ENCODE measurements at places on chromosomes 6 and 20.
A peak's percentile ranks its signal among the peaks of the same experiment; 100 is the strongest.

DNA sequence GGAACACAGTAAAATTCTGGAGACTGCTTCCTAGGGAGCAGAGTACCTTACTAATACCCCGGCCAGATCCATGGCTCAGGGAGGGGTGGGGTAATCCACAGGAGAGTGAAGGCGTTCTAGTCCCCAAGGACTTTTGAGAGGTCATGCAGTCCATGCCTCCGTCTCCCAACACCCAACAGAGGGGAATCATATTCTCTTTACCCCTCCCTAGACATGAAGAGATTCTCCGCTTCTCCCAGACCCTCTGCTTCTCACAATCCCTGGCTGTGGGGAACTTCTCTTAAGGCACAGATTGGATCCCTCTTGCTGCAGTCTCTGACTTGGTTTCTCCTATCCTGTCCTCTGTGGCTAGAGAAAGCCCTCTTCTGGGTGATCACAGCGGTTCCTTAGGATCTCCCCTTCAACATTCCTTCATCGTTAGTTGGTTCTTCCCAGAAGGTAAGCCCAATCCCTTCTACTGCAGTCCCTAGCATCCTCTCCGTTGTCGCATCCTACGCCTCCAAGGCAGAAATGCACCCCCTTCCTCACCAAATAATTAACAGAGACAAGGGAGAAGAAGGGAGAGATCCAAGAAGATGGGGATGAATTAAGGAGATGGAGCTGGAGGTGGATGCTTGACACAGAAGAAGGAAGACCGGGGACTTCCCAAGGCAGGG, 562 bp downstream of the GGT7 start:
- no peak for DNase-seq

DNA sequence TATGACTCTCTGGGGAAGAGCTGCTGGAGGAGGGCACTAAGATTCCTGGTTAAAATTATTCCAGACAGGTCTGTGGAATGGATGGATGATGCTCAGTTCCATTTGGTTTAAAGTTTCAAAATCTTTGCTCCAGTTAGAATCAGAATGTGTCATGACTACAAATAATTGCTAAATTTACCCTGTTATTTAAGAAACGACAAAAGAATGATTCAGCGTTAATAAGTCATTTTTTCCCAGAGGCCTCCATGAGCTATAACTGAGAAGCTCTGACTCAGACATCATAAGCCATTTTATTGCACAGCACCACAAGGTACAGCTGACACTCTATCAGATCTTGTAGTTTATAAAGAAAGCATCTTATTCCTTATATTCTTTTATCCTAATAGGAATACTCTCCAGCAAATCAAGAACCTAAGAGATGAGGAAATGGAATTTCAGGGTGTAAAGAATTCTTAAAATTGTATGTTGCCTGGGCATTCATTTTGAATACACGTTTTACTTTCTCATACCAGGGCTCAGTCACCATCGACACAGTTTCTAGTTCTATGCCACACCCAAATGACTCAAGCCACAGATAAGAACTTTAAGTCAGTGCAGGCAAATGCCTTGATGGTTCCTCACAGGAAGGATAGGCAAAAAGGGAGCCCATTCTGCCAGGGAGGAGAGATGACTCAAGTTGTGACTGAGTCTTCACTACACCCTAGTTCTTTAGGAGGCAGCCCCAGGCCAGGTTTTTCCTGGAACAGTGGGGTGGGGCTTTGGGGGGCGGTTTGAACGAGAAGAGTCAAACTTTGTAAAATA, 636.0 kb downstream of the MMUT start:
- DNase-seq, result peak; percentile 70

GRCh38 chr6:144335914-144336313, 50.8 kb downstream of the UTRN start:
- DNase-seq, result no peak

- no peak for DNase-seq
Observed at GRCh38 chr6:25524542-25524941, 127.5 kb upstream of the SCGN start.

DNA sequence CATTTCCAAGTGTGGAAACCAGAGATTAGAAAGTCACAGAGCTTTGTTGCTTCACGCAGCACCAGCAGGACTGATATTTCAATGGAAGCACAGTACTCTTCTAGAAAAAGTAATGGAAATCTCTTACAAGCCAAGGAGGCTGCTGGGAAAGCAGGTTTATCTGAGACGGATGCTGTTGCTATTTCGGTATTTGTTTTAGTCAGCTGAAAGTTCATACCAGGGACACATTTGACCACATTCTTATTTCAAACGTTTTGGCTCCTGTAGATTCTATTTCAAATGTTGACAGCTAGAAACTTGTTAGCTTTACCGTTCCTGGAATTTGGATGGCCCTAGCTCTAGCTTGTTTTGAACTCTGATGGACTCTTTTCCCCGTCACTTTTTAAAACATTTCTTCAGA, 3.7 kb upstream of the TMEM242 start:
- DNase-seq, result no peak

- DNase-seq, result no peak
Observed at GRCh38 chr6:133359256-133359655, 118.1 kb downstream of the EYA4 start.

DNA sequence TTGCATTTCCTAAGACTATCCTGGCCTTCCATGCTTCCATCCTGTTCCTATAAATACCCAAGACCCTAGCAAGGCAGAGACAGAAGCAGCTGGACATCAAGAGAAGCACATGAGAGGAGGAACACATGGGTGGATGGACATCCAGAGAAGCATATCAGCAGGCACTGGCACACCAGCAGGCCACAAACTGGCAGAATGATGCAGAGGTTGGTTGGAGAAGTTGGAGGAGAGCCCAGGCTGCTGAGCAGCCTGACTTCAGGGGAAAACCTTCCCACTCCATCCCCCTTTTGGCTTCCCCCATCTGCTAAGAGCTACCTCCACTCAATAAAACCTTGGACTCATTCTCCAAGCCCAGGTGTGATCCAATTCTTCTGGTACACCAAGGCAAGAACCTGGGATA, 332.5 kb downstream of the FRK start:
- DNase-seq, result no peak

DNA sequence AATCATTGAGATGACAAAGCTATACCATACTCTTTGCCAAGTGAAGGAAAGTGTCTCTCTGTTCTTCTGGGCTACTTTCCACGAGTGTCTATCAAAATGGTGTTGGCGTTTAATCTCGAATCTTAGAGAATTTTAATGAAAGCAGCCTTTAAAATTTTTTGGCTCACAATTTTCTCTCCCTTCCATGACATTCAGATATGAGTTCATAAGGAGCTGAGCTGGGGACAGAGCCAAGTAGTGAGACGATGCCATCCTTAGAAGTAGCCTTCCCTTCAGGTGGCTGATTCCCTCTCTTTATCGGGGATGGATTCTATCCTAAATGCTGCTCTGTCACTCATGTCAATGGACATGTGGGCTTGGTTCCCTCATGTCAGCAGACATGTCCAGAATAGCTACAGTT, 132.8 kb downstream of the GRM1 start:
- no peak for DNase-seq

- no peak for DNase-seq
Observed at GRCh38 chr6:24761851-24762250, 12.9 kb upstream of the GMNN start.

DNA sequence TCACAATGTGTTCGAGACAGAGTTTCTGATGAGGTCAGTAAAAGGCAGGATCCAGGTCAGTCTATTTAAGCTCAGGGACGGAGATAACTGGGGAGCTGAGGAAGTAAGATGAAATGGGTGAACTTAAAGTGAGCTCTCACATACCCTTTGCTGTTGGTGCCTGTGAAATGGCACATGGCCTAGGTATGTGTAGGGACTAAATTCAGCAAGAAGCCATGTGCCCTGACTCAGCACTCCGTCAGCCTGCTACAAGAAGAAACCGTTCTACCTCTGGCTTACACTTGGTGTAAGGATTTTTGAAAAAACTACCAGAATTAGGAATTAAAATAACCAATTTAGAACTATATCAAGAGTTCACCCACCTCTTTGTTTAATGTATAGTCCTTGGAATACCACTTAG, 41.1 kb upstream of the TRDN start:
- no peak for DNase-seq

DNA sequence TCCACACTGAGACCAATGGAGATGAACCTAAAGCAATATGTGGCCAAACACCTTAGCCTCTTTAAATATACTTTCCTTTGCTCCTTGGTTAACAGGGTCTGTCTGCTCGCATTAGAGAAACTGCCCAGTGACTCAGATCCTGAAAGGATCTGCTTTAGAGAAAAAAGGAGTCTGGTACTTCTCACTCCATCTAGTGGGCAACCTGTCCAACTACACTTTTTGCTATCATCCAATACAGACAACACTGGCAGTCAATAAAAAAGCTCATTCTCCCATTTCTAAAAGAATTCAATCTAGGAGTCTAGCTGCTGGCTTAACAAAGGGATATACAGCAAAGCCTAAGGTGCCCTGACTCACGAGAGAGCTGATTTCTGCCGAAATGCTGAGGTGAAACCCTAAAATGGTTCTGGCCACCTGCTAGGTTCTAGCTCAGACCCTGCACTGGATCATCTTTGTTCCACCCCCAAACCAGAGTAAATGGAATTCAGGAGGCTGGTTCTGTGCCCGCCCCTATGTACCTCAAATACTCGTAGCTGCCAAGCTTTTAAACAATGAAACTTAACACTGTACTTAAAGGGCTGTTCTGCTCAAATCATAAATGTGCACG, 11.5 kb downstream of the GNL1 start:
- peak; percentile 82 for DNase-seq

DNA sequence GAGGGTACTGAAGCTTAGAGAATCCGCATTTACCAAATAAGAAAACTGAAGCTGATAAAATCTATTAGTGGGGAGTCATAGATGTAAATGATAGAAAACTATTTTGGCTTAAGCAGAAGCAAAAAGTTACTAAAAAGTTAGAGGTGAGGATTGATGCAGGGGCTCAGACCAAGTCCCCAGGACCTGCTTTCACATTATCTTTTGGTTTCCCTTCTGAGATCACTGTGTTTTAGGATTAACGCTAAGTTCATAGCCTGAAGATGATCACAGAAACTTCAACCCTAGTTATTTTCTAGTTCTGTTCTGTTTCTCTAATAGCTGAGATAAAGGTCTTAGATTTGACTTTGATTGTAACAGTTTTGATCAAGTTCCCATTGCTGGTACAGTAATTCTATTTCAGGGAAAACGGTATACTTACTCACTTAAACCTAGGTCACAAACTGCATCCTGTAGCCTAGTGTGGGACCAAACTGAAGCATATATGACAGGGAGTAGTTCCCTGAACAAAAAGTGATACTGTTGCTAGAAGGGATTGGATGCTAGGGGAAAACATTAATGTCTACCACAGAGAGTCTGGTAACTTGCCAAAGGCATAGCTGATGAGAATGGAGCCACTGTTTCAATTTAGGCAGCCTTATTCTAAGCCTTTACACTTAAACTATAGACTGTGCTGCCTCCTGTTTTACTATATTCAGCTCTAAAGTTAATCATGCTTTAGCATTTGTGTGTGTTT, 13.1 kb downstream of the CYB5R4 start:
- no peak for DNase-seq

DNA sequence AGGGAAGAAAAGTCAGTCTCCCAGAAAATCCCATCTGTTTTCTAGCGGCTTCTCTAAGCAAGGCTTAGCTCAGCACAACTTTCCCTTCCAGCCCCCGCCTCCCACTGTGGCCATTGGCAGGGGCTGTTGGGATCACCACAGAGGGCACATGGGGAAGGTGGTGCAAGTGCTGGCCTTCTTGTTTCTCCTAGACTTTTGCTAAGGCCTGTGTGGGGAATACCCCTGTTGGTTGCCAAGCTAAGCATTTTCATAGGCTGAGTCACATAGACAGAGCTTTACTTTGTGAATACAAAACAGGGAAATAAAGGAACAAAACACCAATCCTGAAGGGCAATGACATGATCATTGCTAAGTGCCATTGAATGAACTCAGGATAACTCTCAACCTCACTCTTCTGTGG, 32.4 kb upstream of the TIAM2 start:
- peak; percentile 52 for DNase-seq

GRCh38 chr20:41007481-41007880, 21.1 kb upstream of the TOP1 start:
- DNase-seq, result no peak

- no peak for DNase-seq
Observed at GRCh38 chr6:38407192-38407591, 232.5 kb downstream of the BTBD9 start.

DNA sequence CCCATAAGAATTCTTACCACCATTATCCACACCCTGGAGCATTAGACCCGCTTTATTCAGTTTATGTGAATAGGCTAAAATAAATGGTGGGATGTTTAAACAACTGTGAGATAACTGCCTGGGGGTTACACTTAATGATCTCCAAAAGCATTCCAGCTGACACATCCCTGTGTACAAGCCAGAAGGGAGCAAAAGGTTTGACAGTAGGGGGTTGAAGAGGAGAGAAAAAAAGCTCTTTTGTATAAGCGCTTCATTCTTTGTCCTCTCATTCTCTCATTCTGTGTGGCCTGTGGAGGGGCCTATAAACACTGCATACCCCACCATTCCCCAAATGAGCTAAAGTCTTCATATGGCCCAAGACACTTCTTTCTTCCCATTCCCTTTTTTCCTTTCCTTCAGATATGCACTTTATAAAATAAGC, 30.8 kb upstream of the COL21A1 start:
- DNase-seq, result no peak

- no peak for DNase-seq
Observed at GRCh38 chr20:14902432-14903089, 565.1 kb upstream of the FLRT3 start.

Data from dermis blood vessel endothelial cell (primary cell).